ENCODE measurements at places on chromosomes 12 and 14. TPM values are rescaled to one million over a fixed set of nuclear protein-coding genes. Genes with fewer than 3 reads are reported as not detected.

DNA sequence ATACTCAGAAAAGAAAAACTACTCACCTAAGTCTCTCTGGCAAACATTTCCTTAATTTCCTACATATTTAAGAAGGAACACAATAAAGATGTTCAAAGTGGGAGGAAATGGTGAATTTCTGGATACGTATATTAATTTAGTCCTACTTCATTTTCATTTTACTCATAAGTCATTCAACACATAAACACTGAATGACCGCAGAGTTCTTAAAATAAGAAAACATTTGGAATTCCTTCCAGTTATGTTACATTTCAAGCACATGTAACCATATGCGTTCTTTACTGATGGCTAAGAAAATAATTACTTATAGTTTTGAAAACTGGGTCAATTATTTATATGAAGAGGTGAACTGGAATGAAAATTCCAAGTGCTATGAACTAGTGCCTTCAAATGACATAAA, 409.3 kb downstream of the BCAT1 start:
- no peak for DNase-seq

DNA sequence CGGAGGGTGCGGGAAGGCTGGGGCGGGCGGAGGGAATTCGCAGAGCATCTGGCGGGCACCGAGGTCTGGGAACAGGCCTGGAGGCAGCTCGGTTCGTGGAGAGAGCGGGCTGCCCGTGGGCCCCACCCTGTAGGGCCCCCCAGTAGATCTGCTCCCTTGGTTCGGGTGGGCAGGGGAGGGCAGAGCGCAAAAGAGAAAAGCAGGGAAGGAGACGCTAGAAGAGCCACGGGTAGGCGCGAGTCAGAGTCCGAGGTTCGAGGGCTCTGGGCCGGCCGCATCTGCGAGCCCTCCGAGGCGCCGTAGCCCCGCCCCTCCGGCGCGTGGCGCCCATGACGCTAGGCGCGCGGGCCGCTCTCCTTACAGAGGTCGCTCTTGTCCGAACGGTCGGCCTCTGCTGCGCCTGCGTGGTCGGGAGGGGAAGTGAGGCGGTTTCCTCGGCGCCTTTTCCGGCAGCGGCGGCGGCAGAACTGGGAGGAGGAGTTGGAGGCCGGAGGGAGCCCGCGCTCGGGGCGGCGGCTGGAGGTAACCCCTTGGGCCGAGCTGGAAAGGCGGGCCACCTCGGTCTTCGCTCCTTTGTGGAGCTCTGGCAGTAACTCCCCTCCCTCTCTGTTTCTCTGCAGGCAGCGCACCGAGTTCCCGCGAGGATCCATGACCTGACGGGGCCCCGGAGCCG, at the start of gene ARF6:
Gene ARF6 (plus strand): TSS at position 447 of the 673 bp plus-strand sequence. CDS start 655 bp downstream, outside the sequence.
- peak; percentile 86 for DNase-seq

DNA sequence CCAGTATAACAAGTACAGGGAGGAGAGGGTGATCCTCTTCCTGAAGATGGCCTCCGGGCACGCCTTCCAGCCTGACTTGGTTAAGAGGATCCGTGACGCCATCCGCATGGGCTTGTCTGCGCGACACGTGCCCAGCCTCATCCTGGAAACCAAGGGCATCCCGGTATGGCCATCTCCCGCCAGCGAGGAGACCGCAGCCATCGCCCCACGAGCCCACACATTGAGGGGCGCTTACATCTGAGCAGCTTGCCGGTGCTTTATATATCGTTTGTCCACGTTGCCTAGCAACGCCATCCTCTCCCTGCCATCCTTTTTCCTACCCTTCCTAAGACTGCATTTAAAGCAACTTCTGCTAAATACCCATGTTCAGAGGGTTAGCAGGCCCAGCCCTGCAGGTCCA, 71.5 kb downstream of the AACS start:
- DNase-seq: no peak

AJUBA gene
- 65.5 TPM for total RNA-seq

CPM gene
- 0.24 TPM for total RNA-seq

ING4 gene
- total RNA-seq: 23.7 TPM

PRH2 gene
- not detected for total RNA-seq
